Activated CD4-positive, alpha-beta T cell treated with anti-CD3 and anti-CD28 coated beads for 1 hour (primary cell): ENCODE measurements at places on chromosomes 7 and 10.

- DNase-seq = no peak
Observed at GRCh38 chr10:80274396-80275134, 14.9 kb downstream of the MAT1A start.

- DNase-seq = no peak
Observed at GRCh38 chr7:12162415-12163113, 48.5 kb upstream of the TMEM106B start.

GRCh38 chr10:5508786-5509185 is 9.4 kb upstream of the CALML5 start:
- no peak for DNase-seq

DNA sequence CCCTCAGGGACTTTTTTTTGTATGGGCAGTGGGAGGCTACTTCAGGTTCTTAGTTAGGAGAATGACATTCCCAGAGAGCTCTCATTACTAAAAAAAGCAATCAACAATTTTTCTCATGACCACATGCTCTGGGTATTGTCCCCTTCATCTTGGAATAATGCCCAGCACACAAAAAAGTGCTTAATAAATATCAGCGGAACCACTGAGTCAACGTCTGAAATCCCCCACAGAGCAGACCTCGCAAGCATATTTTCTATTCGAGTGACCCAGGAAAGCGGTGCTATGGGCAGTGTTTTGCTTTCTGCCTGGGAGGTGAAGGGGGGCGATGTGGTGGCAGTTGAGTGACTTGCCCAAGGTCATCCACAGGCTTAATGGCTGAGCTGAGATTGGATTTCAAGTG is 493.4 kb upstream of the ZMIZ1 start:
- no peak for DNase-seq

DNA sequence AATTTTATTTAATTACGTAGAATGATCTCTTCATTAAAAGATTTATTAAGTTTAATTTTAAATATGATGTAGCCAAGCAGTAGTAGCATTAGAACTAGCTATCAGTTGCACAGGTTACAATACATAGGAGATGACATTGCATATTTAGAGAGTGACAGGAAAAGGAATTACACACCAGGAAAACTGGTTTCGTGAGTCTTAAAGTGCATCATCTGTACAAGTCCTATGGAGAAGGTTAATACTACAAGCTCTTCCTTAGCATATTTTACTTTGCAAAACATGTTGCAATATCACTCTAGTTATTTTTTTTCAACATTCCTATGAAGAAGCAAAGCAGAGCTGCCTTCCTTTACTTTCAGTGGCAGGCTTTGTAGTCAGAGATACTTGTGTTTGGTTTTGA is 20.2 kb upstream of the SEM1 start:
- DNase-seq = no peak

DNA sequence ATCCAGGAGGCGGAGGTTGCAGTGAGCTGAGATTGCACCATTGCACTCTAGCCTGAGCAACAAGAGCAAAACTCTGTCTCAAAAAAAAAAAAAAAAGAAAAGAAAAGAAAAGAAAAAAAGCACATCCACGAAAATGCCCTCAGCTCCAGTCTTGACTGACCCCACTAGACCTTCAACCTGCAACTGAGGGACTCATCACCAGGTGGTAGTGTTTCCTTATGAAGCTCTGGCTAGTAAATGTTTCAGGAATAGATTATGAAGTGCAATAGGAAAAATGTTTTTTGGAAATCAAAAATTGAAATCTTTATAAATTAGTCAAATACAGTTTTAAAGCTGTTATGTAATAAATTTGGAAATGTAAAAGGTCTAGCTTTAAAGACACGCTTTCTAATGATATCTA is 22.4 kb downstream of the TLL2 start:
- no peak for DNase-seq

DNA sequence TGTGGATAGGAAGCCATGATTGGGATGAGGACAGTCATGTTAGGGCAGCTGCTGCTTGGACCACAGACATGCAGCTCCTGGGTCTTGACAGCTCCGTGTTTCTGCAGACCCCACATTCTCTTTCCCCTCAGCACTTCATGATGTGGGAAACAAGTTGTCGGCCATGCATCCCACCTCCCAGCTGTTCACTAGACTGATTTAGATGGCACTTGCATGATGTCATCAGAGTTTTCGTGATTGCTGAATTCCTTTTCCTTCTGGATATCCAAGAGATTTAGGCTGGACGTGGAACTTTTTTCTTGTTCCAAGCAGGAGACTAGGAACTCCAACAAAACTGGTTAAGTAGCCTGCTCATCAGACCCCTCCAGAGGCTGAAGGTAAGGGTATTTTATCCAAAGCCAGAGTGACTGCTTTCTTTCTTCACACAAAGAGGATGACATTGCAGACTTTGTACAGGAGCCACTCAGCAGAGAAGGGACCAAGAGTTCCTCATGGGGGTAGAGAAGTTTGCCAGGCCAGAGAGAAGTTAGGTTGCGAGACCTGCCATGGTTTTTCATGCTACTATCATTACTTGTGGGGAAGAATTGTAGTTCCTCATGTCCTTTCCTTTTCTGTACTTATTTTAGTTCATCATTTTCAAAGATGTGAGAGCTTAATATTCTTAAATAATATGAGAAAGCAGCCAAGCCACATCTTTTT is 117.7 kb upstream of the GJD4 start:
- no peak for DNase-seq

GRCh38 chr10:76309070-76309469 is 877.6 kb downstream of the LRMDA start:
- DNase-seq = no peak

- DNase-seq = no peak
Observed at GRCh38 chr10:49837685-49838084, 75.6 kb upstream of the OGDHL start.

GRCh38 chr7:123757095-123757494 is 8.3 kb upstream of the WASL start:
- DNase-seq = no peak

- no peak for DNase-seq
Observed at GRCh38 chr7:80135309-80136104, 876 bp downstream of the GNAI1 start.

DNA sequence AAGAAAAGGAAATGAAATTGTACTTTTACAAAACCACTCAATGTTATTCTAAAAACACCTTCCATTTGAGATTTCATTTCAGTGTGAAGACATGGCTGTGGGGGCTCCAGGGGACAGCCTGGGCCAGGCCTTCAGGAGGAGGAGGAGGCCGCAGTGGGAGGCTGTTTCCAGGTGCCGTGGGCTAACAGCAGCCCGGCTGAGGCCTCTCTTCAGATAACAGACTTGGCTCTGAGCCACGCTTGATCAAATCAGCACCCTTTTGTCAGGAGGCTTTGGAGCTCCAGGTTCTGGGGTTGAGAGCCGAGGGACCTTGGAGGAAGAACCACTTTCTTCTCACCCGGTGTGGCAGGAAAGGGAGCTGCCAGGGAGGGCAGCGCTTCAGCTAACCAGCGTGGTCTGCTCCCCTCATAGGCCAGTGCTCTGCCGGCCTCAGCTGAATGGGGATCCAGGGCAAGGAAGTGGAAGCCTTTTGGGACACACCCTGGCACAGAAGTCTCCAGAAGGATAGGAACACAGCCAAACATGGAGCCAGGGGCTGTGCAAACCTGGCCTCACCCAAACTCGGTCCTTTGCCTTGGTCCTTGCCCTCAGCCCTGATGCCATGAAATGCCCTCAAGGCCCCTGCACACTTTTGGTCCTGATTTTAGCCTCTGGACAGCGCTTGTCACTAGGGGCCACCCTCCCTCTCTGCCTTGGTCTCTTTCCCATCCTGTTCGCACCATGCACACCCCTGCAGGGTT is 23.5 kb upstream of the CHST15 start:
- no peak for DNase-seq

- DNase-seq = no peak
Observed at GRCh38 chr10:13382703-13383398, 34.8 kb upstream of the SEPHS1 start.

DNA sequence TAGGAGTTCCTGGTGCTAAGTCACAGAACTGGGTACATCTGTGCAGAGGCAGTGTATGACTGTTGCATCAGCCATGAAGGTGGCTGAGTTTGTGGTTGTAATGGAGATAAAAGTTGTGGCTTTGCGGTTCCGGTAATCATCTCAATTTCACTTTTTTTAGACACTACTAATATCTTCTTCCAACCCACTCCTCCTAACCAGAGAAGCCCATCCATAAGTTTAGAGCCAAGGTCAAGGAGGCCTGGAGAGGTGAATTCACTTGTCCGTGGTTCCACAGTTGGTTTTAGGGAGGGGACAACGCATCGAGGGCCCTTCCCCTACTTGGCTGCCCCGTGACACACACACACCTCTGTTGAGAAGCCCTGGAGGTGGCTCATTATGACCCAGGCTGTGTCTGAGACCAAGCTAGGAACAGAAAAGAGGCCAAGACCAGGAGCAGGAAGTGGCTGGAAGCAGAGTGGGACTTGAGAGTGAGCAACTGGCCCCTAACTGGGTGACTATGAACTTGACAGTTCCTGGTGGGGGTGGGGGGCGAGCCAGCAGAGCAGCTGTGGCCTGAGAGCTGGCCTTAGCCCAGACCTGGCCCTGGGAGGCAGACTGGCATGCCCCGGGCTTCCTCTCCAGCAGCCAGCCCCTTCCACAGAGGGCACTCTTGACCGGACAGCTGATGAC is 66.8 kb upstream of the COL13A1 start:
- DNase-seq = no peak

GRCh38 chr7:18770154-18770811 is 274.7 kb downstream of the HDAC9 start:
- no peak for DNase-seq

GRCh38 chr7:37633048-37633447 is 50.5 kb upstream of the GPR141 start:
- no peak for DNase-seq

DNA sequence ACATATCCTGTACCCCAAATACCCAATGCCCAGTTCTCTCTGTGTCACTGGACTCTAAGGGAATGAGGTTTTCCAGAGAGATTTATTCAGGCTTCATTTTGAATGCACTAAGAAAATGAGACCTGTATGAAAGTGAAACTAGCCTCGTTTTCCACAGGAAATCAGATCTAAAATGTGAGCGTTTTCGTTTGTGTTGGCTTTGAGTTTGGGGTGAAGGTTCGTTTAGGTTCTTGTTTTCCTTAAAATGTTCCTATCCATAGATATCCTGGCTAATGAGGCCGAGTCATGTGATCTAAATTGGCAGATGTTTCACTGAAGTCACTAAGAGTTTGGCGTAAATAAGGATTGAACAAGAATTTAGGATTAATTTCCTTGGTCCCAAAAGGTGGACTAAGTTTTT is 90.9 kb upstream of the BMPER start:
- DNase-seq = no peak

DNA sequence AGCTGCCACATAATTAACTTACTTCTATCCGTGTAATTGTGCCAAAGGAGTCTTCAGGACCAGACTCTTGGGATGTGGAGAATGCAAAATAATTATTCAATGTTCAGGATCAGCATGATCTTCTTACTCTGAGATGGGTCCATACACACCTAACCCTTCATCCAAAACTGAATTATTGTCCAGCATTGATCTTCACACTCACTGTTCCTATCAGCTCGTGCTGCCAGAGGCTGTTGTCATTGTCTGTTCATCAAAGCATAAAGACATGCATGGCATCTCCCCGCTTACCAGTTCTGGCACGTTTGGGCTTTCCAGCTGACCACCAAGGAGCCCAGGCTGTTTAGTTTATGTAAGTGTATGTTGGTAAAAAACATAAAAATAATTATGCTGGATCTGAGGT is 1090.7 kb downstream of the DNAJB9 start:
- no peak for DNase-seq

DNA sequence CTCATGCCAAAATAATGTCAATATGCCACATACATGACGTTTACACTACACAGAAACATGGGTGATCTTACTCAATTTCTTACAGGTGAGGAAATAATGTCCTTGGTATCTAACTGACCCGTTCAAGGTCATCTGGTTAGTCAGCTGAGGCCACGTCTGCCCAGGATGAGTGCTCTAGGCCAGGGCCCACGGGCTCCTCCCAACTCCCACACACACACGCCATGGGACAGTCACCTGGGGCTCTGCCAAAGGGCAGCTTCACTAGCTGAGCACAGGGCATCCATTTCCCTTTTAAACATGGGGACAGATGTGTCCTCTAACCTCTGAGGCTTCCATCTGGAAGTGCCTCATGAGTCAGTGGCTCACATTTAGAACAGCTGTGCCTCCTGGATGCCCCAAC is 123.9 kb downstream of the TNS3 start:
- DNase-seq = no peak

DNA sequence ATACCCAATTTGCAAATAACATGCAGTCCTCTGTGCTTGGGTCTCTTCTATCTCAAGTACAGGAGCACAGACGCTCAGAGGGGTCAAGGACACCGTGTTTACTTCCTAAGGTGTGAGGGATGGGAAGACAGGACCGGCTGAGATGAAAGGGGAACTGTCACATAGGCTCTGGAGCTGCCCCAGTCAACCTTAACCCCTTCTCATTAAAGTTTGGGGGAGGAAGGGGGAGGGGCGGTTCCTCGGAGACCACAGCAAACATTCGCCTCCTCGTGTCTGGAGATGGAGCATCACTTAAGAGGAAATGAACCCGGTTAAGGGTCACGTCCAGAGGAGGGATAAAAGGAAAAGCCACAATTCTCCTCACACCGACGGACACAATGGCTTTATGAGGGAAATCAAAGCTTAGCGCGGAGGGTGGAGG is 1.1 kb downstream of the SH3PXD2A start:
- no peak for DNase-seq

GRCh38 chr7:148035950-148036349 is 554.6 kb upstream of the C7orf33 start:
- DNase-seq = no peak
